ENCODE measurements at places on chromosomes 1 and 21. TPM values are rescaled to one million over a fixed set of nuclear protein-coding genes. Genes with fewer than 3 reads are reported as not detected.

ZBTB37 gene
- total RNA-seq: 2.6 TPM

PTPN7 gene
- total RNA-seq: 16.3 TPM

F5 gene
- 8.1 TPM for total RNA-seq

PPM1J gene
- 2.1 TPM for total RNA-seq

GRCh38 chr1:6235296-6235677 lies 477 bp downstream of the ICMT start:
- DNase-seq: no peak

- DNase-seq: no peak
These were observed at the start of gene CD48 for GRCh38 chr1:160711602-160712311. TSS of gene CD48 (minus strand) at chr1:160711822. CDS start at chr1:160711763, 59 bp downstream.

DNA sequence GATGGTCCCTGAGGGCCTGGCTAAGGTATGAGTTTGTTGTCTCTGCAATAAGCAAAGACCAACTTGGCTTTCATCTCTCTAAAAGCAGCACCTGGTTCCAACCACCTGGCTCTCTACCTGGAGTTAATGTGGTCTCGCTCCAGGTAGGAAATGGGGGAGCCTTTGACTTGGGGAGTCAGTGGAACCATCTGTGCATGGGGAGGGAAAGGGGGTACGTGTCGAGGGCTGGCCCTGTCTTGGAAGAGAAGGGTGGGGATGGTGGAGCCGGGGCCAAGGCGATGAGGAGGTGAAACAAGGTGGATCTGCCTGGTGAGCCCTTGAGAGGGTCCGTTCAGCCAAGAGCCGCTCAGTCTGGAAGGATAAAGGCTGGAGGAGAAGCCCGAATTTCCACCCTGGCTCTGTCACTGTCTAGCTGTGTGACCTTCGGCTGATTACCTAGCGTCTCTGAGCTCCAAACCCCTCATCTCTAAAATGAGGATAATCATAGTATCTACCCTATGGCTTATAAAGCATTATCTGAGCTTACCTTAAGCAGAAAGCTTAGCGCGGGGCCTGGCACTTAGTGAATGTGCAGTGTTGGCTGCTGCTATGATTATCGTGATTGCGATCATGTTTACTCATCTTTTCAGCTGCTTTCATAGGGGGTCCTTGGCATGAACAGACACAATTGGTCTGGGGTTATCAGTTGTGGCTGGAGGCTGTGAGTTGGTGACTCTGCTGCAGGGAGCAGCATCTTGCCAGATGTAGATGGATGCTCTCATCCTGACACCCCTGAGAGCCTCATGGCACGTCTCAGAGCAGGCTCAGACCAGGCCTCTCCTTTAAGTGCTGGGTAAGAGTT lies 78.7 kb downstream of the ACTL8 start:
- DNase-seq: no peak

DNA sequence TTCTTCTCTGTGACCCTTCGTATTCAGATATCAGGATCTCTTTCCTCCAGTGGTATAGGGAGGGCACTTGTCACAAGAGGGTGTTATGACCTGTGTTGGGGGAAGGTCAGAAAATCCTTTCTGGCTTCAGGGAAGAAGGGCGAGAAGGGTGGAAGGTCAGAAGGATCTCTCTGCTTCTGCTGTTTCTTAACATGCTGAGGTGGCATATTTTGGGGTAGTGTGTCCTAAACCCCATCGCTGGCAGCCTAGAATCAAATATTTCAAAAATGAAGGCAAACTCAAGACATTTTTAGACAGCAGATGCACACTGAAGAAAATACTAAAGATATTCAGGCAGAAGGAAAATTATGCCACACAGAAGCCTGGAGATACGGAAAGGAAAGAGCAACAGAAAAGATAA lies 207.6 kb downstream of the TM2D1 start:
- DNase-seq: no peak

- DNase-seq: no peak
These were observed at the start of gene NKAIN1 for GRCh38 chr1:31239653-31240241. TSS of gene NKAIN1 (minus strand) at chr1:31239887. CDS start at chr1:31239547, 340 bp downstream.

DNA sequence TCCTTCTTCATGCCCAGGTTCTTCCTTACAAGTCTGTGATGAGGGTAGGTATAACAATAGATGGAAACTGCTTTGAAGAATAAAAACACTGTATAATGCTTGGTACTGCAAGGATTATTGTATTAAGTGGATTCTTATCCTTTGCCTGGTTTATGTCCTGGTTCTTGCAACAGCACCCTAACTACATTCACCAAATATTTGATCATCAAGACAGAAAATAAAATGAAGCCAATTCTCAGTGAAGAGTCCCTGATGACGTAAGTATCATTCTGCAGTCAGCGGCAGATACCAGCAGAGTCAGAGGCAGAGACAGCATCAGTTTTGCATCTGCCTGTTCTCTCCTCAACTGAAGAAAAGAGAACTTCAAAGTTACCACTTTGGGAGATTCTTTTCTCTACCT lies 19.7 kb downstream of the ARHGEF11 start:
- no peak for DNase-seq

- DNase-seq: no peak
These were observed 142.9 kb downstream of the FASLG start for GRCh38 chr1:172801771-172802322.

- DNase-seq: no peak
These were observed 2.1 kb downstream of the PTGS2 start for GRCh38 chr1:186678155-186678554.

DNA sequence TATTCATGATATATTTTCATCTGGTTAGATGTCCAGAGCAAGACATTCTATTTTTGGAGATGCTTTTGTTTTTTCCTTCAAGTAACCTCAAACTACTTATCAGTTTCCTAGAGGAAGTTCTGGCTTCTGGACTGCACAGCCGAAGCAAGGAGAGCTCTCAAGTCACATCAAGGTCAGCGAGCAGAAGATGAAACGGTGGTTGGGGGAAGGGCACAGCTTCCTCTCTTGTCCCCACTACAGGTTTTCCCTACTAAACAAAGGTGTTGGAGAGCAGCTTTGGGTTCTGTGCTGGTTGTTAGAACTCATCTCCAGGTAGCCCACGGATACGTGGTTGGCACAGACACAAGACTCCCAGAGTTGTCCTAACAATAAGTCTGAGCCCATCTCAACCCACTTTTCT lies 5.1 kb upstream of the PLEKHO1 start:
- no peak for DNase-seq

DNA sequence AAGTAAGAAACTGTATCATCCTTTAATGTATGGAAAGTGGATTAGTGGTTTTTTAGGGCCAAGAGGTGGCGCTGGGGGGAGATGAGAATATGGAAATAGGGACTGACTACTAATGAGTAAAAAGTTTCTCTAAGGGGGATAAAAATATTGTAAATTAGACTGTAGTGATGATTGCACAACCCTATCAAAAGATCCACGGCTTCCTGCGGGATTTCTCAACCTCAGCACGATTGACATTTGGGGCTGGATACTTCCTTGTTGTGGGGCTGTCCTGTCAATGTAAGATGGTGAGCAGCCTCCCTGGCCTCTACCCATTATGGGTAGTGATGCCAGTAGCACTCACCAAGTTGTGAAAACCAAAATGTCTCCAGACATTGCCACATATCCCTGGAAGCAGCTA lies 36.0 kb upstream of the PRDM2 start:
- DNase-seq: no peak

- DNase-seq: no peak
These were observed 47.6 kb downstream of the ASTN1 start for GRCh38 chr1:177116941-177117340.

- no peak for DNase-seq
These were observed 127.1 kb upstream of the GADD45A start for GRCh38 chr1:67557696-67558448.

Measured in HT-29 (cell line).